Activated T-helper 9 cell treated with anti-CD3 and anti-CD28 coated beads, Interleukin-2, amount 50 U/mL, for 16 hours (primary cell): ENCODE measurements at places on chromosomes 6 and 20.

GRCh38 chr6:16978686-16979085 is 123.2 kb upstream of the STMND1 start:
- no peak for DNase-seq

DNA sequence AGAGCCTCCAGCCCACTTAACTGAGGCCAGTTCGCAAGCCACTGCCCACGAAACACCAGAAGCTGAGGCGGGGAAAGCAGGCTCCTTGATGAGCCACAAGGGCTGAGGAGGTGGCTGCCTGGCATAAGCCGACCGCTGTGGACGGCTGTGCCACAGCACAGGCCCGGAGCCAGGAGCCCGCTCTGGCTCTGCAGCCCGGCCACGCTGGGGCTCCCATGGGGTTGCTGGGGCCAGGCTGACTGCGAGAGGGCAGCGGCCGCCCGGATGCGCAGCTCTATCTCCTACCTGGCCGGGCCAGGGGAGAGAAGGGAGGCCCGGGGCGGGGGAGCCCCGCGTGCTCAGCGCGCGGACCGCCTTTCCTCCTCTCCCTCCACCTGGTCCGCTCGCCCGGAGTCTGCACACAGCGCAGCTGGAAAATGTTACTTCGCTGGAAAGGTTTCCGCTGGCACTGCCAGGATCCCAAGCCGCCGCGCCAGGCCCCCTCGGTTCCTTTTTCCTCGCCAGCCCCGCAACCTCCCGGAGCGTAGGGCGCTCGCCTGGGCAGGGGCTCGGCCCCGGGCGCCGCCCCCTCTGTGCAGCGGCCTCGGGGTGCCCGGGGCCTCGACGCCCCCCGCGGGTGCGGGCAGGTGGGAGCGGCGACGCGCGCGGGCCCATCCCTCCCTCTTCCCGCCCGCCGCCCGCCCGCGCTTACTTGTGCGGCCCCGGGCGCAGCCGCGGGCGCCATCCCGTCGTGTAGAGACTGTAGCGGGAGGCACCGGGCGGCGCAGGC is 657 bp downstream of the EMILIN3 start:
- no peak for DNase-seq

- no peak for DNase-seq
Observed at GRCh38 chr6:170151804-170152123, 139.1 kb downstream of the DLL1 start.

DNA sequence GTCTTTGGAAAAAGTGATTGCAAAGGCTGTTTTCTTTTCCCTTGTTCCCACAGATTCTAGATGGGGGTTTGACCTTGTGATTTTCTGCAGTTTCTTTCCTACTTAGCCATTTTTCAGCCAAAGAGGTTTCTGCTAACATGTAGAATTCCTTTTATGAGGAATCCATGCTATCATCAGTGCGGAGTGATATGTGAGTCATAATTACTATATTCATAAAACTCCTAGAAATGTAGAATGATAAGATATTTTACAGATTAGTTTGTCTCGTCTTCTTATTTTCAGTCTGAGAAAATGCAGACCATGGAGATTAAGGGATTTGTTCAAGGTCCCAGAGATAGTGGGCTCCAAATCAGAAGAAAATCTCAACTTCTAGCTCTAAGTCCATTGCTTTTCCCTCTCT is 98.6 kb downstream of the KCNQ5 start:
- DNase-seq = no peak

GRCh38 chr6:131780600-131780999 is 27.2 kb upstream of the ENPP1 start:
- DNase-seq = no peak

GRCh38 chr20:40982415-40983145 is 46.0 kb upstream of the TOP1 start:
- DNase-seq = no peak

GRCh38 chr6:93985953-93986352 is 566.6 kb upstream of the EPHA7 start:
- DNase-seq = no peak

DNA sequence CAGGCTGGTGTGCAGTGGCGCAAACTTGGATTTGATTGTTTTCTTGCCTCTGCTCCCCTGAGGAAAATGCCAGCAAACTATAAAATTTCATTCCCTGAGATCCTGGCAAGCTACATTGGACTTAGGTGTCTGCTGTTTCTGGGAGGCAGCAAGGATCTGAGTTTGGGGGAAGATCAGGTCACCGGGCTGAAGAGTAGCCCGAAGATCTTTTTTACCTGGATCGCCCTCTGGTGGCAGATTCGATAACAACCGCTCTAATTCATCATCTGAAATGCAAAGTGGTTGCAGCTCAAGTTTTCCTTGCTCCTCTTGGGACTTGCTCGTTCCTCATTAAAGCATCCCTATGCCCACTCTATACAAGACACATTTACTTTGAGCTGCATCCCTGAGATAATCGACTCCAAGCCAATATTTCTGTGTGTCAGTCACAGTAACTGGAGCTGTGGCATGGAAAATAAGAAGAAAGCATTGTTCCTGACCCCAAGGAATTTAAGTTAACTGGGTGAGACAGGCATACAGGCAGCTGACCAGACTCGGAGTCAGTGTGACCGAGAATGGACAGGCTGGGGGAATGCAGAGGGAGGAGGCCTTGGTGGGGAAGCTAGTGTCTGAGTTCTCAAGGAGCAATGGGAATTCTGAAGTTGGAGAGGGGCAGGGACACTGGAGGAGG is 131.8 kb upstream of the PROKR2 start:
- DNase-seq = peak; percentile 9

GRCh38 chr6:168441434-168442391 is 729 bp downstream of the SMOC2 start:
- DNase-seq = no peak

GRCh38 chr20:25273046-25273445 is 25.2 kb downstream of the PYGB start:
- DNase-seq = no peak

DNA sequence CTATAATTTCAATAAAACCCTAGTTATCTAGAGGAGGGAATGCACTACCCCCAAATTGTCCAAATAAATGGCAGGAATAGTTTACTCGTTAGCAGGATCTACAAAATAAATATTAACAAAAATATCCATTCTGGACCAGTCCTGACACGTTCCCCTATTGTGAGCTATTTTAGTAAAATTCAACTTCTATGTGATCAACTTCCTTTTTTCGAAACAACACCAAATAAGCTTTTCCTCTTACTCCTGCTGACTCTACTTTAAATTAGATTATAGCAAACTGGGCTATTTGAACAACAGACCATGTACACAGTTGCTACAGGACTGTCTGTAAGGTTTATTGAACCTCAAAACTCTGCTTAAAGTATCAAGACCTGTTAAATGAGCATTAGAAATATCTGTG is 154.3 kb downstream of the IPCEF1 start:
- DNase-seq = no peak

GRCh38 chr6:134398453-134398852 is 80.5 kb upstream of the SGK1 start:
- DNase-seq = no peak

DNA sequence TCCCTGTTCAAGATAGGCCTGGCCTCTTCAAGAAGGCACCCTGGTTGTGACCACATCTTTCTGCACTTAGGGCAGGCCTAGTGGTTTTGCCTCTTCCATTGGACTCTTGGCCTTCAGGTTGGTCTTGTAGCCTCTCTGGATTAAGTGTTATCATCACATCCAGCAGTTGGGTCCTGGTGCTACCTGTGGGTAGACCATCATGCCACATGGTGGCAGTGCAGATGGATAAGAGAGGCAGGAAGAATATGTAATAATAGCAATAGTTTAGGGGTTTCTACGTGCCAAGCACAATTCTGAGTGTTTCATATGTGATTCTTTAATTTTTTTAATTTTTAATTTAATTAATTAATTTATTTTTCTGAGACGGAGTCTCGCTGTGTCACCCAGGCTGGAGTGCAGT is 28.5 kb upstream of the SNRPB2 start:
- DNase-seq = no peak

- DNase-seq = no peak
Observed at GRCh38 chr6:82507112-82507511, 143.5 kb downstream of the TPBG start.

DNA sequence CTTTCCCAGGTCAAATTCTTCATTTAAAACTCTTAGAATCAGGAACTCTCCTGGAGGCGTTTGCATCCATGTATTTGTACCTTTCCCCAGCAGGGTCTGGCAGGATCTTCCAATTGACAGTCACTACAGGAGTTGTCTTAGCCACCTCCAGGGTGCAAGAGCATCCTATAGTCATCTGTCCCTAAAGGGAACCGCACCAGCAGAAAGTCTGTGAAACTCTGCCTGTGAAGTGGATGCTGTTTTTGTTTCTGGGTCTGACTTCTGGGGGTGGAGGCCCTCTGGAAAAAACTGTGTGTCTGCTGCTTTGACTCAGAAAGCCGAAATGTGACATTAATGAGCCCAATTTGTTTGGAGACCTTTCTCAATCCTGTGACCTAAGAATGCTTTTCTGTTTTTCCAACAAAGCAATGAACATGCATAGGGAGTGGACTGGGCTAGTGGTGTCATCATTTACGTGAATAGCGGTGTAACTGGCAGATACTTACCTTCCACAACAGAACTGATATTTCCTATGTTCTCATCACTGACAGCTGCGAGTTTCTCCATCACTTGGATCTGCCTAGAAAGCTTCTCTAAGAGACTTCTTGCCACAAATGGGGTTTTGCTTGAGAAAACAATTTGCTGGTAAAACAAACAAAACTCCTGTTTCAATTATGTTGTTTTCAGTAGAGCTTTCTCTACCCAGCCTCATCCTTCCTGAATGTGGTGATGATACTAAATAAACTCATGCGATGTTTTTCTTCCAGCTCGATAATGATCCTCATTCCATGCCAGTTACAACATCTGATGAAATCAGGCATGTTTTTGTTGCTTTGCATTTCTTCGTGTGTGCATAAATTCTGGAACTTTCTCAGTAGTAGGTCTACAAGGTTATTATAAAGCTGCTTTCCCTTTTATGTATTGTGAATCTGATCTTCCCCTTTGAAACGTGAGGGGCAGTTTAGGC is 33.3 kb upstream of the ARMH2 start:
- no peak for DNase-seq

- no peak for DNase-seq
Observed at GRCh38 chr6:131917763-131918649, 33.2 kb downstream of the CCN2 start.

GRCh38 chr6:132369526-132369925 is 31.7 kb downstream of the MOXD1 start:
- no peak for DNase-seq

DNA sequence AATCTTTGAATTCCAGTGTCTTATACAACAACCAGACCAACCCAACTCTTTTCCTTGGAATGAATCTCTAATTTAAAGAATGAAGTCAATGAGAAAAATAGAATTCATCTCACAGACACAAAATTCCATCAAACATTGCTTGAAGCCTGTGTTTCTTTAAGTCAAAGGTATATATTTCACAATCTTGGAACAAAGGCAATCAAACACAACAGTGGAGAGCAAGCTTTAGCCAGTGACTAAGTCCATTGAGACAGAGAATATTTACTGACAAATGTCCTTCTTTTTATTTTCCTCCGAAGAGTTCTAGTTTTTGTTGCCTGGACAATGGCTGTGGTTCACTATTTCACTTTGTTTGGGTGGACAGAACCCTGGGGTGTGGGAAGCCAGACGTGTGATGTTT is 35.8 kb downstream of the MEP1A start:
- no peak for DNase-seq

DNA sequence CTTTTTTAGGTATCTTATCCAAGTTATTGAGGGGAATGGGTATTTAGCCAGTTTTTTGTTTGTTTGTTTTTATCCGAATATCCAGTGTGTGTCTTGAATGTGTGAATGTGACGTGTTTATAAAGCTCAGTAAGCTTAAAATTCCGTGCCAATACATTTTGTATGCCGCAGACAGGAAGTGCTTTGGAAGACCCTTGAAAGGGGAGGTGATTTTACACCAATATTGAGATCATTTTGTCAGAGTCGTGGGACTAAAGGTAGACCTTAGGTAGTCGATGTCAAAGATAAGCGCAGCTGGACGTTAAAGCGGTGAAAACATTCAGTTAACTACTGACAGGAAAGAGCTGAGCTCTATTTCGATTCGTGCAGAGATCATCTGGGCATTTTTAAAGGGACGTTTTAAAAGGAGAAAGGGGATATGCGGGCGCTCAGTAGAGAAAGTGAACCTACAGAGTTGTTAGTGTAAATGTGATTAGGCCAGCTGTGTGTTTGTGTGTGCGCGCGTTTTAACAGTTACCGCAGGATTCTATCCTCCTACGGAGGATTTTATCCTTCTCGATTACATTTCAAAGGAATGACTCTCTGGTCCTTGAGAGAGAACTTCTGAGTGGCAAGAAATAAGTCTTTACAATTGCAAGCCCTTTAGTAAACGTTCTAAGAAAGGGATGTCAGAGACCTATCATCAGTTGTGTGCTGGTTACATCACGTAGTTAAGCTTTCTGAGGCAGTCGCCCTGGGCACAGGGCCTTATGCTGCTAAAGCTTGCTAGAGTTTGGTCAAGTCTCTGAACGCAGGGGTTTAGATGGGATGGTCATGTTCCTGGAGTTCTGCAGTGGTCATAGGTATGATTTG is 625 bp upstream of the ECHDC1 start:
- no peak for DNase-seq
